AML-193 (cell line): ENCODE measurements at places on chromosomes 5 and 9.

GRCh38 chr9:97980479-97980803 is 2.7 kb upstream of the ANP32B start:
- DNase-seq: no peak

- no peak for DNase-seq
These were observed 21.8 kb downstream of the C9 start for GRCh38 chr5:39342460-39342859.

DNA sequence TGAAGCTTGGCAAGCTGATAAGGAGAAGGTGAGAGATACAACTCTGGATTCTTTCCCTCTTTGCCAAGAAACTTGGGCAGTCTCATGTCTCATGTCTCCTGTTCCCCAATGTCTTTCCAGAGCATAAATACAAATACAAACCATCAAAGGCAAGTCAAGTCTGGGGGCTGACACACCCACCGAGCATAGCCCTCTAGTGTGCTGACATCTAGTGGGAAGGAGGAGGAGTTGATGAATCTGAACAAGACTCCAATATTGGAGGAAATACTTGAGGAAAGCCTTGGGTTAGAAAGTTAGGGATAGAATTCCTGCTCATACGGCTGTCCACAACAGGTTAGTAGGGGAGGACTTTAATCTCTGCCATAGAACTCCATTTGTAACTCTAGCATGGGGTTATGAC is 8.6 kb downstream of the MLANA start:
- DNase-seq: no peak

DNA sequence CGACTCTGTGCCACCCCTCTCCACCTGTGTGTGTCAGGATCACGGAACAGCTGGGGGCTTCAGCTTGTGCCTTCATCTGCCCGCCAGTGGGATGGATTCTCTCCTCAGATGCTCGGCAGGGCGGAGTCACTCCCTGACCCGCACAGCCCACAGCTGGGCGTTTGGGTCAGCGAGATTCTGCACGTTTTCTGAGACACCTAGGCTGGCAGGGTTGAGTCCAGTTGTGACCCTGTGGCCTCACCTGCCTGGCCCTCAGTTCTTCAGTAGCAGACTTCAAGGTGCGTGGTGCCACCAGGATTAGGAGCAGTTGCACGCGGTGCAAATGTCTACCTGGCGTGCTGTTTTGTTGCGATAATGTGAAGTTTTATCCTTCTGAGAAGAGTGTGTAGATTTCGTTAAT is 5.0 kb downstream of the NDUFS6 start:
- no peak for DNase-seq

- no peak for DNase-seq
These were observed 306.3 kb downstream of the FER start for GRCh38 chr5:109053995-109054417.

- no peak for DNase-seq
These were observed 381.9 kb downstream of the CDK5RAP2 start for GRCh38 chr9:120198027-120198426.
